ACHN (cell line): ENCODE measurements at places on chromosomes 12 and 14.

GRCh38 chr12:49872381-49872780, 29.5 kb upstream of the BCDIN3D start:
- DNase-seq = no peak

GRCh38 chr12:29086325-29087271, 62.5 kb upstream of the FAR2 start:
- no peak for DNase-seq

GRCh38 chr12:54588890-54589267, 420 bp upstream of the PPP1R1A start:
- no peak for DNase-seq

- DNase-seq = no peak
Observed at GRCh38 chr12:19630536-19630935, 191.2 kb downstream of the AEBP2 start.

DNA sequence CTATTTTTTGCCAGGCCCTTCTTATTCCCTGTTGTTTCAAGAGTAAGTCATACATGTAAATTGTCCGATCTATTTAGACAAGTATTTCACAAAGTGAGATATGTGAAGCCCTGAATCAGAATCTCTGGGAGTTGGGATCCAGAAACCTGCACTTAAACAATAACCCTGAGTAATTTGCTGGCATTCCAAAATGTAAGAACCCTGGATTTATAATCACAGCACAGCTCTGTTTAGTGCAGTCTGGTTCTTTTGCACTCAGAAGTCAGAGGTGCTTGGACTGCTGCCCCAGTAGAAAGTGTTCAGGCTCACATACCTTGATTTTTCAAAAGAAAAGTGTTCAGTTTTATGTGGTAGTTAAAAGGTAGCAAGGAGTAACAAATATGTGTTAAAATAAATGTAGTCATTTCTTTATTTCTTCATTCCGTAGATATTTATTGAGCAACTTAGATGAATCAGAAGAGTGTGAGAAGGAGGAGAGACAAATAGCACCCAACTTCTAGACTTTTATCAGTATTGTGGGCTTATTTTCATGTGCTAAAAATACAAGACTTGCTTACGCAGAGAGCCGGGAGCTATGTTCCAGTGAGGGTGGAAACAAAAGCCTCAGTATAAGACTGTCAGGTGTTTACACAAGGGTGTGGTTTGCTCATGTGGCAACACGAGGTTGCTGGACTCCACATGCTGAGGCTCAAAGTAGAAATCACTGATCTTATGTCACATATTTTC, 70.1 kb downstream of the SYNE2 start:
- DNase-seq = no peak

GRCh38 chr12:67911275-67911600, 78.0 kb upstream of the IFNG-AS1 start:
- DNase-seq = no peak

GRCh38 chr14:24465368-24465767, 22.8 kb upstream of the SDR39U1 start:
- DNase-seq = no peak

DNA sequence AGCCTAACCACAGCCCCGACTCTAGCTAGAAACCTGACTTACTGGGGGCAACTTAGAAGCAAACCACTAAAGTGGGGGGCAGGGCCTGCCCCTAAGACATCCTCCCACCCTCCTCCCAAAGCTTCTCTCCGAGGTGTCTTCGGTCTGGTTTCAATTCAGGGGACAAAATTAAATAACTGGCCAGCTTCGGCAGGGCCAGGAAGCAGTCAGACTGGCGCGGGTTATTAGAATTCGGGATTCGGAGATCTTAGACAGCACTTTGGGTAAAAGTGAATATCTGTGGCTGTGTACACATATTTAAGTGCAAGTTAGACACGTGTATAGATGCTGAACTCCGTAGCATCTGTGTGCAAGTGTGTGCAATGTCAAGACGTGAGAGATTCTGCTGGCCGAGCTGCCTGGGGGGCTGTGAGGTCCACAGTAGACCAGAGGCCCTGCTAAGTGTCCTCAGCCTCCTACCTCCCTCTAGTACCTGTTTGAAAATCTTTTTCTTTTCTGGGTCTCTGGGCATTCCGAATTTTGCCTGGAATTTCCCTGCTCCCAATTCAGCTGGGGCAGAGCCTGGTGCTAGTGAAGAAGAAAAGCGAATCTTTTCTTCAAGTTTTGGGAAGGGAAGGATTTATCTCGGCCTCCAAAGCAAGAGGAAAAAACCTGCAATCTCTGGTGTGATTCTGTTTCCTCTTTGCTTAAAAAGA, 4.0 kb upstream of the HOXC10 start:
- no peak for DNase-seq
